ENCODE measurements at places on chromosomes 16 and 17.

DNA sequence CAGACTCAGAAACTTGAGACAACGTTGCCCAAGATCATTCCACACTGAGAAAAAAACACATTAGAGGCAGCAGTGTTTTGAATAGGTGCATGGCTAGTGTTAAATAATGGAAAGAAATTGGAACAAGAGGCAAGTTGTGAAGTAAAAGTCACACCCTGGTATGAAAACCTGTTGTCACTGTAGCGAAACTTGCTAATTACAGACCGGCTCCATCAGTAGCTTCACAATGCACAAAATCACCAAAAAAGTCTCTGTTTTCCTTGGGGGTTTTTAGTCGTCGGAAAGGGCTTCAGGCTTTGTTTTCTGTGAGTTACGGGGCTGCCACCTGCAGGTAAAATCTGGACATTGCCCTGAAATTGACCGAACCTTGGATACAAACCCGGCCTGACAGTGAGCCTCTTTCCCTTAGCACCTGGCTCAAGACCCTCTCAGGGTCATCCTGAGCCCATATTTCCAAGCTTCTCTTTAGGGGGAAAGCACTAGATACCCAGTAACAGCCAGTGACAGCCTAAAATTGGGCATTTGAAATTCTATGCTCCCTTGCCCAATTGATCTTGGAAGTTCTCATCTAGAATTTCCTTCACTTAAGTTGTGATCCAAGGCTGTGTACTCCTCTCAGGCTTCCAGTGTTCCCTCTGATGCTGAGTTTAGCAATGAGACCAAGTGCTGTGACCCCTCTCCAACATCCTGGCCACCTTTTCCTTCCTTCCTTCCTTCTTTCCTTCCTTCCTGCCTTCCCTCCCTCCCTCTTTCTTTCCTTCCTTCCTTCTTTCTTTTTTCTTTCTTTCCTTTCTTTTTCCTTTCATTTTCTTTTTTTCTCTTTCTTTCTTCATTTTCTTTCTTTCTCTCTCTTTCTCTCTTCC lies 7.2 kb upstream of the GRB2 start:
- no peak for DNase-seq

GRCh38 chr16:85969591-85969990 lies 70.6 kb downstream of the IRF8 start:
- no peak for DNase-seq

- no peak for DNase-seq
These were observed 37.0 kb upstream of the ZNF750 start for GRCh38 chr17:82876602-82877379.

- DNase-seq: no peak
These were observed 58.6 kb upstream of the SHISA6 start for GRCh38 chr17:11182430-11182829.

All from GM04503 (cell line).